ENCODE measurements at places on chromosomes 11 and 22.

GRCh38 chr11:68804786-68805185 is 36.9 kb downstream of the CPT1A start:
- no peak for DNase-seq

GRCh38 chr22:26642465-26643417 is 14.6 kb upstream of the MIAT start:
- peak; percentile 86 for DNase-seq

- DNase-seq = no peak
Observed at GRCh38 chr11:13672576-13673210, 4.2 kb downstream of the FAR1 start.

- DNase-seq = no peak
Observed at GRCh38 chr22:40668611-40669411, 10.5 kb upstream of the MCHR1 start.

DNA sequence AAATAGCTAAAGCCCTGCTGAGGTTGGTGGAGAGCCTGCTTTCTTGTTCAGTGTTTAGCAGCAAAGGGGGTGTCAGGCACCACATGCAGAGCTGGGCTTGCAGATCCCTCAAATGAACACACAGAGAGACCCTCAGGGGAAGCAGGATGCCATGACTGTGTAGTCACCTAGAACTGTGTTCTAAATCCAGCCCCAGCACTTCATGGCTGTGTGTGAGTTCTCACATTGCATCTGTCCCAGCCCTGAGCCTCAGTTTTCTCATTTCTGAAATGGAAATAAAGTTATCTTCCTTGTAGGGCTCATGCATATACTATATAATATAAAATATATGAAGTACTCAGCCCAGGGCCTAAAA is 47.1 kb downstream of the CWC15 start:
- no peak for DNase-seq

DNA sequence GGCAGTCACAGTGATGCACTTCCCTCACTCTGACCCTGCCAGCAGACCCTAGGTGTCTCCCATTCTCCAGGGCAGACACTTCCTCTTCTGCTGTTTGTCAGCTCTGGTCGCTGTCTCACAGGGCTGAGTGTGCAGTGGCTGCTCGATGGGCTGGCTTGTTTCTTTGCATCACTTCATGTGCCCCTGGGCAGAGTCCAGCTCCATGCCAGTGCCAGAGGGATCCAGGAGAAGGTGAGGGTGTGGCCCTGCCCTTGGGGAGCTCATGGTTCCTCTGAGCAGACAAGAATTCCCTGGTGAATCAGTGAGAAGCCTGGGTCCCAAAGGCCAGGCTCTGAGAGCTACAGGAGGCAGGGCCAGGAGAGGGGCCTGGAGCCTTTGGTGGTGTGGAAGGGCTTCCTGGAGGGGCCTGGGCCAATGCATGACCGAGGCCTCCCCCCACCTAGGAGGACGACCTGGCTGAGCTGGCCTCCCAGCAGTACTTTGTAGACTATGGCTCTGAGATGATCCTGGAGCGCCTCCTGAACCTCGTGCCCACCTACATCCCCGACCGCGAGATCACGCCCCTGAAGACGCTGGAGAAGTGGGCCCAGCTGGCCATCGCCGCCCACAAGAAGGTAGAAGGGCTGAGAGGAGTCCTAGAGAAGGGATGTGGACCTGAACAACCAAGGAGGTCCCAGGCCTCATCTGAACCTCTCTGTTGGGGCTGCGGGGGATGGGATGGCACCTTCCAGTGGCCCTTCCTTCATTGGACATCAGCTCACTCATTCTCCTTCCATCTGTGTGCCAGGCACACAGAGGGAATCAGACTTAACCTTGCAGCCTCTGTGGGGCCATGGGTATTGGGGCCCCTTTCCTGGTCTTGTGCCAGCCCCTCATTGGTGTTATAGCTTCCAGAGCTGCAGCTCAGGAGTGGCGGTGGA is 66.1 kb downstream of the MYO7A start:
- DNase-seq = no peak

DNA sequence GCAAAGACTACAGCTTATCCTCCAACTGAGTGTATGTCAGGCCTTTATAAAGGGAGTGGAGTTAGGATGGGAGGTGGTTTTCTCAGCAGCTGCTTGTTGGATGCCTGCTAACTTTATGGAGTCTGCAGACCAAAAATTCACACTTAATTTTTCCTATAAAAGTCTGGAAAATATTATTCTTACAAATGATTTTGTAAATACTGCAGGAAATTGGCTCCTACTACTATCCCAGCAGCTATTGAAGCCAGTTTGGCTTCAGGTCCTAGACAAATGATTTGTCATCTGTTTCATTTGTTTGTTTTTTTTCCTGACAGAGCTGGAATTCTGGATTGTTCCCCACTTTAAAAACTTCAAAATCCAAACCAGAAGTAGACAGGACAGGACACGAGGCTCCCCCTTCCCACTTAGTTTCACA is 292.5 kb downstream of the TMEM135 start:
- no peak for DNase-seq

DNA sequence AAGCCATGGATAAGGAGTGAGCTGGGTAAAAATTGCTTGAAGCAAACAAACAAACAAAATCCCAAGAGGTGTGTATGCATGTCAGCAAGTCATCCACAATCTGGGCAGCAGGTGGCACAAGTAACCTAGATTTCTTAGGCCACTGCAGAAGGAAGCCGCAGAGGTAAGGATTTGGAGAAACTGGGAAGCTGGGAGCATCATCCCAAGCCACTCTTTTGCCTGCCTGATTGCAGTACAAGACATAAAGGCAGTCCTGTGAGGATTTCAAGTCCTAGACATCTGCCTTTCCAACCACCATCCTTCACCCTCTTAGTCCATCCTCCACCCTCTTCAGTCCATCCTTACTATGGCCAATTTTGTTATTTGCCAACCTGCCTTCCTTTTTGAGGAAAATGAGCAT is 67.2 kb upstream of the BMAL1 start:
- no peak for DNase-seq

GRCh38 chr11:26072614-26073153 is 259.2 kb upstream of the ANO3 start:
- no peak for DNase-seq

- peak; percentile 55 for DNase-seq
Observed at GRCh38 chr11:114036147-114036811, 23.2 kb upstream of the ZBTB16 start.

GRCh38 chr11:46055371-46055770 is 65.9 kb downstream of the PHF21A start:
- DNase-seq = no peak

- no peak for DNase-seq
Observed at GRCh38 chr11:105823495-105824033, 198.5 kb downstream of the MSANTD4 start.

DNA sequence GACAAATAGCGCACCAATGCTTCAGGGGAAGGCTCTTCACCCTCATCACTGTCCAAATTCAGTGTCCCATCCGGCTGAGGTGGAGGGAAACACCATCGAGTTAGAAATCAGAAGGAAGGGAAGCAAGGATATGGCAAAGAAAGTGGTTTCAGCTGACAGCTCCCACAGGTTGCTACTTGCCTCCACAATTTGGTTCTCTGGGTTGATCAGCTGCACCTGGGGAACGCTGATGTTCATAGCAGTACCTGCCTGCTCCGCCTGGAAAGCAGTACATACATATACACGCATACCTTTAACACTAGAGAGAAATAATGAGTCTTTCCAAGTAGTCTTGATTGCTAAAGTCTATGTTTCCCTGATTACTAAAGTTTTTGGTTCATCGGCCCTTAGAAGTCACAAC is 37.8 kb upstream of the APOA1 start:
- DNase-seq = no peak

DNA sequence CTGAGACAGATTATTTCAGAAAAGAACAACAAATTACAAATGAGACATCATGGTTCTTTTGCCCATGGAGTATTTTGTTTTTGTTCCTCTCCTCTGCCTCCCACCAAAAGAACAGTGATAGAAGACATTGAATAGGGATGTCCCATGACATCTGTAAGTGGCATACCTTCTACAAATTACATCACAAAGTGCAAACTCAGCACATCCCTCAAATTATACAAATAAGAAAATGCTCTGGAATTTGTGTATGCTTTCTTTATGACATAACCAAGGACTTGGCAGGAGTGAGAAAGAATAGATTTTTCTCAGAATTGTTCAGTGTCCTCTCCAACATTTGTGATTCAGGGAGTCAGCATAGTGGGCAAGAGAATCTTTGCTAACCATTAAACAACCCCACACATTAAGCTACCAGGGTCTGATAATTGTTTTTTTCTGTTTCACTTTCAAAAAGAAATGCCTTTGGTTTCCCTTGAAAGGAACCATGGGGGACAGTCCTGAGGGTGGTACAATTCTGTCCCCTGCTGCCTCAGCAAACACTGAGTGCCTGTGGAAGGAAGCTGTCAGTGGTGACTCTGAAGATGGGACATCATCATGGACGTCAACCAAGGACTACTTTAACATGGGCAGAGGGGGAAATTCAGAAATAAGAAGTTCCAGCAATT is 430.3 kb downstream of the AASDHPPT start:
- no peak for DNase-seq

DNA sequence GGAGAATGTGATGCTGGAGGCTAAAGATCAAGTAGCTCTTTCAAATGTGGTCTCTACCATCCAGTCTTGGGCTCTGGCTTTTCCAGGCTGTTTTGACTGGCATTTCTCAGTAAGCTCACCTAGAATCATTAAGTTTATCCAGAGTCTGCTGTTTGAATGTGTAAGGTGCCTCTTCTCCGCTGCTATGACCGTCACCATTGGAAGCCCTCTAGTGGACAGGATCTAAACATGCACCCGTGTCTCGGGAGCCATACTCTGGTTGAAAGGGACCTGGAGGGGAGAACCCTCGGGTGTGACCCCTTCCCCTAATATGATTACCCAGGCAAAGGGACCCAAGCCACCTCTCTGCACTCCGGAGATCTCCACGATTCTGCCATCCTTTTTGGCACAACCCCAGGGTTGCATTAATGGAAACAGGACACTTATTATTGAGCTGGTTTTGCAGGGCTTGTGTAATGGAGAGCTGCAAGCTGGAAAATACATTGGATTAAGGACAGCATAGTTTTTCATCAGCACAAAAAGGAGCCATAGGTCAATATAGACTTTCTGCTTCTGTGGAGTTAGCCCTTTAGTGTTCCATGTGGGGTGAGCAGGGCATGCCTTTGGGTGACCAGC is 191.0 kb upstream of the LARGE1 start:
- no peak for DNase-seq

GRCh38 chr11:68761801-68762200 is 10.5 kb upstream of the TESMIN start:
- DNase-seq = no peak

DNA sequence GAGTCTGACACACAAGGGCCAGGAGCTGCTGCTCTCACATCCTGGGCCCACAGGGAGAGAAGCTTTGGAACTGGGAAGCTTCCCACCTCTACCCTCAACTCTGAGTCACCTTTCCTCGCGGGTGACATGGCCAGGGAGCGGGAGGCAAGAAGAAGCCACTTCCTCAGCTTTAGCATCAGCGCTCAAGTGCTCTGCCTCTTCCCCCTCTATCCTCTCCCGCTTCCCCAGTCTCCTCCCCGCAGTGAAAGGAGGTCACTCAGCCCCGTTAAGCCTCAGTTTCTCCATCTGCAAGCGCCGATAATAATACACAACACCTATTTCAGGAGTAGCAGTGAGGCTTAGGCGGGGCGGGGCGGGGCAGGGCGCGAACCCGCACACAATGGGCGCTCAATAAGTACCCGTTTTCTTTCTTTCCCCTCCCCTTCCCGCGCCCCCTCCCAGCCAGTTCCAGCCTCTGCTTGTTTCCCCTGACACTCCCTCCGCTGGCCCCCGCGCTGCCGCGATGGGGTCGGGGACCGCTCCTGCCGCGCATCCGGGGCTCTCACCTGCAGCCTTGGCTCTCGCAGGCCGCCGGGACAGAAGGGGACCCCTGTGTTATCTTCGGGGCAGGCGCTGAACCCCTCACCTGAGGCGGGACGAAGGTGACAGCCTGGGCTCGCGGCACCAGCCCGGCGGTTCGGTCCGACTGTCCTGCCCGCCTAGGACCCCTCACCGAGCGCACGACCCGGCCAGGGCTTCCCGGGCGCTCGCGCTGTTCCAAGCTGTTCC is 892 bp downstream of the GDPD5 start:
- DNase-seq = peak; percentile 20

- no peak for DNase-seq
Observed at GRCh38 chr11:12901874-12902481, 107.1 kb upstream of the RASSF10 start.

DNA sequence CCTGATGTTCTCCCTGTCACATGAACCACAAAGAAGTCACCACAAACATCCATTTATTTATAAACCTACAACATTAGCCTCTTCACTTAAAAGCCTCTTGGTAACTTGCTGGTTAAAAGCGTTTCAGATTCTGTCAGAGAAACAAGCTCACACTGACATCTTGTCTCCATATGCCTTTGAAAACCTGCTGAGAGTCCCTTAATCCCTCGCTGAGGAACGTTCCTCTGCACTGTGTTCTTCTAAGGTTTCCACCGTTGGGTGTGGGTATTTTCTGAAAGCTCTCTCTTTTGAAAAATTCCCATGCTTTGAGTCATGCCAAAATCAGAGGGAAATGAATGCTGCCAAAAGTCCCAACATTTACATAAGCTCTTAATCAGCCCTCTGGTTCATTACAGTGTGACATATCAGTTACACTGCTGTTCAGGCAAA is 149.8 kb downstream of the CCDC34 start:
- DNase-seq = no peak

GRCh38 chr11:68146010-68146540 is 24.9 kb upstream of the CHKA start:
- DNase-seq = no peak

GRCh38 chr22:32660292-32660691 is 141.2 kb upstream of the TIMP3 start:
- DNase-seq = peak; percentile 34

GRCh38 chr11:43687120-43687791 is 6.7 kb downstream of the HSD17B12 start:
- no peak for DNase-seq

- peak; percentile 15 for DNase-seq
Observed at GRCh38 chr22:25172153-25172552, 27.5 kb upstream of the CRYBB3 start.

- no peak for DNase-seq
Observed at GRCh38 chr11:19368726-19369375, 128.1 kb upstream of the E2F8 start.

DNA sequence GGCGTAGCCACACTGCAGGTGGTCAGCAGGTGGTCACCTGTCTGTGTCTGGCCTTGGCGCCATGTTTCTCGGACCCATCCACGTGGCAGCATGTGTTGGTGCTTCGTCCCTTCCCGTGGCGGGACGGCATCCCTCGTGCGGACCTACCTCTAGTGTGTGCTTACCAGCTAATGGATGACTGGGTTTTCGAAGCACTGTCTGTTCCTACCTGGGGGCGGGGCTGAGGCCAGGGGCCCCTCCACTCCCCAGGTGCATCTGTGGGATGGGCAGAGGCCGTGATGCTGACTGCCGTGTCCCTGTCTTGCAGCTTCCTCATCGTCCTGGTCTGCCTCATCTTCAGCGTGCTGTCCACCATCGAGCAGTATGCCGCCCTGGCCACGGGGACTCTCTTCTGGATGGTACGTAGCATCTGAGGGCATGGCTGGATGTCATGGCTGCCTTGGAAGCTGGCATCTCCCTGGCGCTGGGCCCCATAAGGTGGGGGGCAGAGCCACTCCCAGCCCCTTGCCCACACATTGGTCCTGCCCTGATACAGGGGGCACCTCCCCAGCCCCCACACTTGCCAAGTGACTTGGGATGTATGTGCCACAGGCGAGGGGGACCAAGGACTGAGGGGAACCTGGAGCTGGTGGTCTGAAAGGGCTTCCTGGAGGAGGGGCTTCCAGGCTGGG is 82.9 kb downstream of the KCNQ1 start:
- DNase-seq = no peak
